ENCODE measurements at places on chromosomes 11 and 22. TPM values are rescaled to one million over a fixed set of nuclear protein-coding genes. Genes with fewer than 3 reads are reported as not detected.

The CATSPER1 gene
- polyA plus RNA-seq: 0.28 TPM

The CALCB gene
- not detected for polyA plus RNA-seq

GRCh38 chr22:37777122-37777687 lies 30.5 kb upstream of the GCAT start:
- no peak overlapping the region for H3K4me3 ChIP-seq
- peak; percentile 91 for DNase-seq
- H3K27ac ChIP-seq: peak overlapping the region; percentile 96
- H3K4me1 ChIP-seq: peaks cover 28% of the 10 kb centered on the region
- H3K27me3 ChIP-seq: no peaks in the 10 kb centered on the region

GRCh38 chr11:10727146-10727851 lies 23.7 kb upstream of the CTR9 start:
- H3K4me1 ChIP-seq: peaks cover 8% of the 10 kb centered on the region
- peak; percentile 28 for DNase-seq
- no peak overlapping the region for H3K4me3 ChIP-seq
- H3K27ac ChIP-seq: no peak overlapping the region
- no peaks in the 10 kb centered on the region for H3K27me3 ChIP-seq
- H3K36me3 ChIP-seq: no peaks in the 10 kb centered on the region

DNA sequence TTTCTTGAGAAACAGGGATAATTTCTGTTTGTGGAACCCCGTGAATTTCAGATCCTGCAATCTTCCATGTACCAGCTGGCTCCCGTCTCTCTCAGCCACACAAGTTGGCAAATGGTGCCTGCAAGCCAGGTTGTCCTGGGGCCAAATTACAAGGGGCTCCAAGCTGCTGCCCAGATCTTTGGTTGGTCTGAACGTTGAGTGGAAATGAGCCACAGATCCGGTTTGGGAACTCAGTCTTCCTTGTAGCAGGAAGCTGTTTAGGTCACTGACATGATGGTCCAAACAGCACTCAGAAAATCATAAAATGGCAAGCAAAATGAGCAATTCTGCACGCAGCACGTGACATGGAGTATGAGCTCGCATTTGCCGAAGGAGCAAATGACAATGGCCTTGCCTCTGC lies 1496.4 kb downstream of the TBC1D22A start:
- H3K36me3 ChIP-seq: no peaks in the 10 kb centered on the region
- no peak overlapping the region for H3K27ac ChIP-seq
- DNase-seq: no peak
- no peaks in the 10 kb centered on the region for H3K4me1 ChIP-seq
- no peak overlapping the region for H3K4me3 ChIP-seq

DNA sequence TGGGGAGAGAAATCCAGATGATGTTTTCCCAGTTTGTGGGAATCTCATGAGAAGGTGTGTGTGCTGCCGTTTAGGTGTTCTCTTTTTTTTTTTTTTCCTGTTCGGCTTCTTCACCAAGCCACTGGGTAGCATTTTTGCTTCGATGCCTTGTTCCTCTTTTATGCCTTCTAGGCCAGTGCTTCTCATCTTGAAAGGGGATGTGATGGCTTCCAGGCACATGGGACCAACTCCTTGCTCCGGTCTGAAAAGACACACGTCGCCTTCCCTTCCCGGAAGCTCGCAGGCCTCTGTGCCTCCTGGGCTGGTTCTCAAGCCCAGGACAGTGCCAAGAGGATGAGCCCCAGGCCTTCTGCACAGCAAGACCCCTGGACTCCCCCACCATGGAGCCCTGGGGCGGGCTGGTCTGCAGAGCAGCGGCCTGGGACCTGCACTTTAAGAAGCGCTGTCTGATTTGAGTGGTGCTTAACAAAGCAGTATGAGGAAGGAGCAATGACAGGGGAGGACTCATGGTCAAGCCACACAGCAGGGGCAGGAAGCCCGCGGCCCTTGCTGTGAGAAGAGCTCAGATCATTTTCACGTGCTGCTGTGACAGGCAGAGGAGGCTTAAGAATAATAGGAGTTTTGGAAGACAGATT lies 158.8 kb downstream of the MPPED1 start:
- no peaks in the 10 kb centered on the region for H3K27me3 ChIP-seq
- no peaks in the 10 kb centered on the region for H3K36me3 ChIP-seq
- no peaks in the 10 kb centered on the region for H3K4me1 ChIP-seq
- H3K4me3 ChIP-seq: no peak overlapping the region

GRCh38 chr22:20808844-20809243 lies 34.9 kb downstream of the SERPIND1 start:
- no peak overlapping the region for H3K27ac ChIP-seq
- peaks cover 14% of the 10 kb centered on the region for H3K36me3 ChIP-seq
- H3K4me1 ChIP-seq: peaks cover 13% of the 10 kb centered on the region
- DNase-seq: no peak
- H3K4me3 ChIP-seq: no peak overlapping the region
